ENCODE measurements at places on chromosomes 11 and 22.

- no peak for DNase-seq
Measured at GRCh38 chr11:5550440-5551095, 2.2 kb upstream of the OR52H1 start.

DNA sequence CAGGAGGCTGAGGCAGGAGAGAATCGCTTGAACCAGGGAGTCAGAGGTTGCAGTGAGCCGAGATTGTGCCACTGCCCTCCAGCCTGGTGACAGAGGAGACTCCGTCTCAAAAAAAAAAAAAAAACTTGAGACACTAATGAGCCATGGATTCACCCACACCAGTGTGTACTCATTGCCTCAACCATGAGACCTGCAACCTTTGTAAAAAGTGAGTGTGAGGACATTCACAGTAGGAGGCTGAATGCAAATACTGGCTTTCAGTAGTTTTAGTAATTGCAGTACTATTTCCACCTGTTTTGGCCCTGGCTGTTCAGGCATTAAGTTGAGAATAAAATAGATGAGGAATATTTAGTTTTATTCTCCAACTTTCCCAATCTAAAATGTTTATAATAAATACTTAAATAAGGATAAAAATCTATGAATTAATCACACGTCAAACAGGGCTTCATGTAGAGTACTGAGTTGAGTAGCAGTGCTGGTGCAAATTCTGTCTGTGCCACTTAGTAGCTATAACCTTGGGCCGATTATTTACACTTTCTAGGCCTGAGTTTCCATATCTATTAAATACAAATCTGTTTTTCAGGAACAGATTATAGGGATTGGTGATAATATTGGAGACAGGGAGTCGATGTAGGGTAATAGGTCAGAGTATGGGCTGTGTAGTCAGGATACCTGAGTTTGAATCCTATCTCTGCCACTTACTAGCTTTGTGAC lies 72.8 kb downstream of the PPP2R1B start:
- no peak for DNase-seq

- peak; percentile 13 for DNase-seq
Measured at GRCh38 chr22:39530692-39531331, 1.7 kb downstream of the RPS19BP1 start.

DNA sequence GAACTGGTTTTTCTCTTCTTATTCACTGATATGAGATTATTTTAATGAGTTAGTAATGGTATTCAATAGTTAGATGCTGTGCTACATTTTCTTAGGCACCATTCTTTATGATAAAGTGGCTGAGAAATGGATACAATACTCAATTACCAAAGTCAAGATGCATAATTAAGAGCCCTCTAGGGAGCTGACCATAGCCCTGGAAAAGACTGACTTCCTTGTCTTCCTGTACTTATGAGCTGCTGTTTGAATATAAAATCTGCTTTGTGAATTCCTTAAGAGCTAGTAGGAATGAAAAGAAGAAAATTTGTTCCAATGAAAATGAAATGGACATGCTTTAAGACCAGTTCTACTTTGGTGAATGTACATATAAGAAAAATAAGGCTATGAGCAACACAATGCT lies 452.3 kb downstream of the KCNA4 start:
- DNase-seq = no peak

DNA sequence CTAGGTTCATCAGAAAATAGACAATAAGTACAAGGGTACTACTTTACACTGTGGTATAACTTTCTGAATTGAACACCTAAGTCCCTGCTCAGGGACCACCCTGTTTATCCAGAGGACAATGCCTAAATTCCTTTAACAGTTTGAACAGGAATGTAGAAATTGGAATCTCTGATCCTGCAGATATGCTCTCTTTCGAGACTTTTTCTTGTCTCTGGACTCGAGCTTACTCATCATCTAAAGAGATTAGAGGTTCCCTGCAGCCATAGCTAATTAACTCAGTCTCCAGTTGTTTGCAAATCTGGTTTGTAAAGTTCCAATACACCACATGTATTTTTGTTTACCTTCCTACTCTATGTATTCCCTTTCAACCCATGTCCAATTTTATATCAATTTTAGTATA lies 1.0 kb downstream of the HOATZ start:
- DNase-seq = no peak

- peak; percentile 12 for DNase-seq
Measured at GRCh38 chr11:124897674-124898262, at the start of gene ROBO4. ROBO4 (minus strand) TSS chr11:124897865; CDS start chr11:124897795, 70 bp downstream.

DNA sequence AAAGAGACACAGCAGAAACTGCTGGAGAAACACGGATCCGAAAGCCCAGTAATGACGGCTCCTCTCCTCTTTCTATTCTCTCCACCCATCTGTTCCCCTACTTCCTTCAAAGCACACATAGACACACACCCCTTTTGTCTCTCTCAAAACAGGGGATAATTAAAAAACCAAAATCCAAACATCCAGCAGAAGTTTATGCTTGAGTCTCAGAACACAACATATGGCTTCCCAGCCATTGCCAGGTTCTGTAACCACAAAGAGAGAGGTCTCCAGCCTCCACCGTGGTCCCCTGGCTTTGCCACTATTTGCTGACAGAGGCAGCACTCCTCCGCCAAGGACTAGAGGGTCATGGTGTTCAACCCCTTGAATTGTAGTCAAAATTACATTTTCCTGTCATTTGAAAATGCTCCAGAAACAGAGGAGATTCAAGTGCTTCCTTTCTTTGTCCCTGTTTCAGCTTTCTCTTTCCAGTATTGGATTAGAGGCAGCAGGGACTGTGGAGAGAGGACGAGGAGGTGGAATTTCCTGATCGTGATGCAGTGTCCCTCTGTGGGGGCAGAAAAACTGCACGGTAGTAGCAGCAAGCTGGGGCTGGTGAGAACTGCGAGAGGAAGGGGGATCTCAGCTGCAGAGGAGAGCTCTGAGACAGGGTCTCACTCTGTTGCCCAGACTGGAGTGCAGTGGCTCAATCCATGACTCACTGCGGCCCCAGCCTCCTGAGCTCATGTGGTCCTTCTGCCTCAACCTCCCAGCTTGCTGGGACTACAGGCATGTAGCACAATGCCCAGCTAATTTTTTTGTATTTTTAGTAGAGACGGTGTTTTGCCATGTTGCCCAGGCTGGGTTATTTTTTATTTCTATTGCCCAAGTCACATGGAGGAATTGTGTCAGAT lies 60.3 kb downstream of the UBASH3B start:
- DNase-seq = no peak

DNA sequence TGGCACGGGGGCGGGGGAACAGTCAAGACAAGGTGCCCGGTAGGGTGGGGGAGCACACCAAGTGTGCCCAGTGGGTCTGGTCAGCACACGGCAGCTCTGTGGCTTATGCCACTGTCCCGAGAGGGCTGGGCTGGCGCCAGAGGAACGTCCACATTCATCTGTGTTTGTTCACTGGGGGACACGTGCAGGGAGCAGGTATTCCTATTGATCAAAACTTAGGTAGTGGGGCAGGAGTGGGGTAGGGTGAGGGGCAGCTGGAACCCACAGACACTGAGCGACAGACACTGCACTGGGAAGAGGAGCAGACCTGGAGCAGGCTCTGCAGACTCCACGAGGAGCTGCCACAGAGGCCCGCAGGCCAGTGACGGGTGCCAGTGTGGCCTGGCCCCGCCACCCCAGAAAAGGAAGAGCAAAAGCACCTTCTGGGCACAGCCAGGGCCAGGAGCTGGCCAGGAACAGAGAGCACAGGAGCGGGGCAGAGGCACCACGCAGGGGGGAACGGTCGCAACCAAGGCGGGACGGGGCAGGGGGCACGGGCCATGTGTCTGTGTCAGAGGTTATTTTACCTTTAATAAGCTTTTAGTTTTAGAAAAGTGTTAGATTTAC lies 2.1 kb upstream of the MOB2 start:
- no peak for DNase-seq

GRCh38 chr11:15112131-15112541 lies 2.6 kb upstream of the INSC start:
- no peak for DNase-seq

DNA sequence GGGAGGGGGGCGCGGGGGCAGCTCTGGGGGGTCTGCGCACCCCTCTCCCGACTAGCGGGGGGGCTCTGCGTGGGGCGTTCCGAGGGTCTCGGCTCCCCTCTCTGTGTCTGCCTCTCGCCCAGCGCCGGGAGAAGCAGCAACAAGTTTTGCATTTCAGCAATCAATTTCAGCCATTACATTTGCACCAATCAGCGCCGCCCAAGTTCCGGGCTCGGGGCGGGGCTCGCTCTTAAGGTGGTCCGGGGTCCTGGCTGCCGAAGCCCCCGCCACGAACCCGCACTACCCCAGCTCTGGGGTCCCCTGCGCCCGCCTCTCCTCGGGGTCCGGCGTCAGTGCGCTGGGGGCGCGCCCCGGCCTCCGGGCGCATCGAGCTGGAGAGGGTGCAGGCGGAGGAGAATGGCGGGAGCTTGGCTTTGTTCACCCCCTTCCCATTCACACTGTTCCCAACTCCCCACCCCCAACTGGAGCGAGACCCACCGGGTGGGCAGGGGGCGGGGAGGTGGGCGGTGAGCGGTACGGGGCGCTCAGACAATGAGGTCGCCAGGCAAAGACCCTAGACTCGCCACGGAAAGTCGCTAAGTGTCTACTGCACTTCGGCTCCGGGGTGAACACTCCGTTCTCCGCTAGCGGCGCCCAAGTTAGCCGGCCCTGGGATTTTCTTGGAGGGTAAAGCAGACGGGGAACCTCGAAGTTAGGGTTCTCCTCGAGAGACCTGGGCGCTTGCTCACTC lies at the start of gene MN1:
Gene MN1 (minus strand): TSS at position 141 of the 730 bp plus-strand sequence. CDS start 1,213 bp downstream, outside the sequence.
- peak; percentile 57 for DNase-seq

GRCh38 chr22:33919391-33920196 lies 682 bp downstream of the LARGE1 start:
- peak; percentile 16 for DNase-seq

GRCh38 chr11:79160791-79161403 lies 279.9 kb downstream of the TENM4 start:
- no peak for DNase-seq

GRCh38 chr11:61697078-61697502 lies 16.9 kb downstream of the DAGLA start:
- no peak for DNase-seq
